ENCODE measurements at places on chromosomes 6 and 20. TPM values are rescaled to one million over a fixed set of nuclear protein-coding genes. Genes with fewer than 3 reads are reported as not detected.

Gene SLC25A27
- total RNA-seq = 0.47 TPM

Gene SOX12
- total RNA-seq = 23.4 TPM

Gene CLPSL1
- total RNA-seq = not detected

Gene RCAN2
- not detected for total RNA-seq

Gene TP53TG5
- not detected for total RNA-seq

Gene GNMT
- not detected for total RNA-seq

Gene ELMO2
- total RNA-seq = 19.5 TPM

Gene MOCS3
- 6.3 TPM for total RNA-seq

Gene SRMS
- not detected for total RNA-seq

Gene CCN5
- 24.2 TPM for total RNA-seq

Gene PRPH2
- not detected for total RNA-seq

Gene HMGN3
- 55.6 TPM for total RNA-seq

Gene DTNBP1
- total RNA-seq = 13.9 TPM

Gene PNLDC1
- not detected for total RNA-seq

Gene C6orf15
- not detected for total RNA-seq

Gene HDDC2
- 90.0 TPM for total RNA-seq

Gene SRF
- total RNA-seq = 16.1 TPM

Gene COL11A2
- 0.75 TPM for total RNA-seq

Gene VSX1
- total RNA-seq = 0.43 TPM

Gene RXRB
- total RNA-seq = 18.4 TPM

Gene CRISP2
- total RNA-seq = not detected

Gene TOMM6
- total RNA-seq = 296 TPM

Gene KCNQ5
- total RNA-seq = 1.4 TPM

Gene BACH2
- 0.64 TPM for total RNA-seq

Gene RPS21
- total RNA-seq = 2,845 TPM

Gene CDH26
- not detected for total RNA-seq

Gene CAP2
- 13.0 TPM for total RNA-seq

All from A549 treated with GW870086 at 1 μM for 4 hours (cell line).